Stimulated activated CD8-positive, alpha-beta memory T cell treated with anti-CD3 and anti-CD28 coated beads, Interleukin-7, amount 100 ng/mL, for 1 hour (primary cell): ENCODE measurements at places on chromosomes 3 and 15.

- DNase-seq = no peak
Measured at GRCh38 chr15:101046826-101047225, 127.7 kb downstream of the LRRK1 start.

- no peak for DNase-seq
Measured at GRCh38 chr15:95610945-95611344, 719.6 kb upstream of the NR2F2 start.

DNA sequence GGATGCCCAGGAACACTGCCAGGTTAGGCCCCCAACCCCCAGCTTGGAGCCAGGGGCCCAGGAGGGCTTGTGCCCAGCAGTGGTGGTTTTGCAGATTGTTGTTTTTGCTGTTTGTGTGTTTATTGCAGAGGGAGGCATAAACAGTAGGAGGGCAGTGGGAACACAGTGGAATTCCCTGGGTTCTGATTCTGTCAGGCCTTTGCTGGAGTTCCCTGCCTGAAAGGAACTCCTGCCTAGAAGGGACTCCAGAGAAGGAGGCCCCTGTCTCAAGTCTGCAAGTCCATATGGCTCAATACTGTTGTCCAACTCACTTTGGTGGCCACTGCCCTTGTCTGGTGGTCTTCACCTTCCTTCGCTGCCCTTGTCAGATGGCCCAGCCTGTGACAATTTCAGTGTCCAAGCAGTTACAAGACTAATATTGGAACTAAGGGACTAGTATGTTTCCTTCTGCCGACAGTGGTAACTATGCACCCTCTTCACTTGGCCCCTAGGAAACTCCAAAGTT lies 47.4 kb upstream of the RAB6B start:
- no peak for DNase-seq

GRCh38 chr3:195177422-195178123 lies 93.4 kb downstream of the XXYLT1 start:
- DNase-seq = no peak

DNA sequence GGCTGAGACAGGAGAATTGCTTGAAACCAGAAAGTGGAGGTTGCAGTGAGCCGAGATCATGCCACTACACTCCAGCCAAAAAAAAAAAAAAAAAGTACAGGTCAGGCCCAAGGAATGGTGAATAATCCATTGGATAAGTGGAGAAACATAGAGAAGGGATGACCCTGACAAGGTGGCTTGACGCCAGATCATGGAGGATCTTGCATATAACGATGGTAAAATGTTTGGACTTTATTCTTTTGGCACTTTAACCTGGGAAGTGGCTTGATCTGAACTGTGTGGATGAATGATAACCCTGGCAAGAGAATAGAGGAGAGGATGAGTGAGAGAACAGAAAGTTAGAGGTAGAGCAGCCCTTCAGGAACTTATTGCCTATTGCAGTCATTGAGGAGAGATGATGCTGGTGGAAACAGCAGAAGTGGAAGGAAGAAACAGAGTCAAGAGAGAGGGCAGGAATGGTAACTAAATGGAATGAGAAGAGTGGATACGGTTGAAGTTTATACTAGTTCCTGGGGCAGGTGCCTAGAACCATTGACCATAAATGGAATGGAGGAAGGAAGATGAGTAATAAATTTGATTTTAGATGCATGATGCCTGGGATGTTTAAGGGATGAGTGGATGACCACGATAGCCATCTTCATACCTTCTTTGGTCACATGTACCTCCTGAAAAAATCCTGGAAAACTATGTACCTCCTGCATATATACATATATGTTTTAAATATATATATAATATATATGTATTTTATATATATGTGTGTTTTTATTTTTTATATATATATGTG lies 57.8 kb downstream of the BLM start:
- DNase-seq = no peak

- DNase-seq = no peak
Measured at GRCh38 chr15:58518626-58519025, 86.8 kb downstream of the LIPC start.

DNA sequence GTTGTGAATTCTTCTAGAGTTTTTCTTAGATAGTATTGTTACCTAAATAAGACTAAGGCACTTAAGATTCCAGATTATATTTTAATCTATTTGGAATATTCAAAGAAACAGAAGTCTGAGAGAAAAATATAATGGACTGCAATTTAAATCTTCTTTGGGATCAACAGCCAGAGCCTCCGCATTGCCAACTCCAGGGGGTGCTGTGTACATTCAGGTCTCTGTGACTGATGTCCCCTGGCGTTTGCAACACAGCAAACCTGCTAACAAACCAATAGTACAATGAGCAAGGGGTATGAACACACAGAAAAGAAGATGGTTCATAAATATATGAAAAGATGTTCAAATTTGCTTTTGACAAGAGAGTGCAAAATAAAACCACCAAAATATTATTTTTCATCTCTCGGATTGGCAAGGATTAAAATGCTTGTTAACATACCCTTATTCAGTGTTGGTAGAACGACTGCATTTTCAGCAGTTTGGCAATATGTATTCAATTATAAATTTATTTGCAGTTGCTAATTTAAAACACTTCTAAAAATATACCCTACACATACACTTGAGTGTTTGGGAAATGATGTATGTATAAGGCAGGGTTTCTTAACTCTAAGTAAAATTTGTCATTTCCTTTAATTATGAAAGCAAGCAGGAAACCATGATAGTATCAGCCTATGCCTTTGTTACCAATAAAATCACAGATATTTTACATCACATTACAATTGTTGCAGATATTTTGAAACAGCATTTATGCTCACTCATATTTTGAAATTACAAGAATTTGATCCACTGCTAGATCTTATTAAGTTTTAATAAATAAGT lies 16.1 kb upstream of the TM4SF1 start:
- DNase-seq = no peak

GRCh38 chr3:179416681-179417080 lies 34.6 kb downstream of the GNB4 start:
- DNase-seq = no peak

DNA sequence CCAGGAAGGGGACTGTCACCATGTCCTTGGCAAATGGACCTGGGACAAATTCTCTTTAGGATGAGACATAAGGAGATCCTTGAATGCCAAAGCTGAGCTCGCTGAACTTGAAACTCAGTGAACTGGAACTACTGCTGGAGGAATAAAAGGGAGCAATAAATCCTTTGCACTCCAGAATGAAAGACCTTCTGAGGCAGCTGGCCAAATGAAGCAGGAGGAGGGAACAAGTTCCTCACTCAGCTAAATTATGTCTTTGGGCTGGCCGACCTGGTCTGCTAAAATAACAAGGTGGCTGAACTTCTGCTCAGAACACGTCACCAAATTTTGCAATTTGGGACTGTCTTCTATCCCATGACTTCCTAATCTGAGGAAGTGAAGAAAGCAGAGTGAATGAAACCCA lies 314.7 kb downstream of the LPP start:
- DNase-seq = no peak

DNA sequence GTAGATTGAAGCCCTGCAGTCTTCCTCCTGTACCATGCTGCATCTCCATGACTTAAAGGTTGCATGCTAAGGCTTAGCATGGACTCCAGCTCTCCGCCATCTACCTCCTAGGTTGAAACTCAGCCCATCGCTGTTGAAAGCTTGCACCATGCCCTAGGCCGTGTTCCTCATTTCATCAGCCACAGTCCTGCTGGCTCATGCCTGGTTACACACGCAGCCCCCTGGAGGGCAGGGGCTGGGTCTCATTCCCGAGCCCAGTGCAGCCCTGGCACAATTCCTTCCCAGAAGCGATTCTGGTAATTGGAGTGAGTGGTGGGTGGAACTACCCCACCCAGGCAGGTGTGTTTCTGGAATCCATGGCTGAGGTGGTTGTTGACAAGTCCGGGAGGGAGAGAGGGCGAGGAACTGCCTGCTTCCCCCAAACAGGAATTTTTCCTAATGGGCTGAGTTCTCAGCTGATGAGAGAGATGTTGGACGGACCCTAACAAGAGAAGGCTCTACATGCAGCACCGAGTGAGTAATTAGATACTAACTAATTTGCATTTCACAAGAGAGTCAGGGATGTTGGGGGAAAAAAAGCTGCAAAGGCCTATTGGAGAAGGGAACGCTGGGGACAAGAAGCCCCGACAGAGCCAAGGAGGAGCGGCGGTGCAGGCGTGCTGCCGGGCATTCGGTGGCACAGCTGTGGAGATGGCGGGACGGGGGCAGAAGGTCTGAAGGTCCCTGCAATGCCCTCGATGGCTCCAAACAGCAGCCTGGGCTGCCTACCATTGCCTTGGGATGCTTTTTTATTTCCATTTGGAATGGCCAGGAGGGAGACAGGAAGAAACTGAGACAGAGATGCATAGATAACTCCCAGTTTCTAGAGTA lies 92.3 kb upstream of the TLE3 start:
- no peak for DNase-seq

GRCh38 chr3:31322460-31322859 lies 210.3 kb upstream of the STT3B start:
- DNase-seq = no peak

DNA sequence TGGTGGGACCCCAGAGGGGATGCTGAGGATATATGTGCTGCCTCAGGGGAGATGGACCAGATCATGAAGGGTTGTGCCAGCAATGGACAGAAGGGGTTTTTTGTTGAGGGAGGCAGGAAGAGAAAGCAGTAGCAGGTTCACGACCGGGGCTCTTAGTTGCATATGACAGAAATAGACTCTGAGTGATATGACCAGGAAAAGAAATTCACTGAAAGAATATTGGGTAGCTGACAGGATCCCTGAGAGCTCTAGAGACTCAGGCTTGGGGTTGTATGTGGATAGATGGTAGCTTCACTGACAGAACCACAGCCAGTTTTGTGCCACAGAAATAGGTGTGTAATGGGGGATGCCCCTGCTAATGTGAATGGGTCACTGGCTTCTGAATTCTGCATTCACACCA lies 241.6 kb downstream of the ZNF621 start:
- no peak for DNase-seq

GRCh38 chr3:119856695-119857094 lies 74.8 kb downstream of the NR1I2 start:
- DNase-seq = no peak
